NCI-H1694 (cell line): ENCODE measurements at places on chromosomes 16 and 17.

- no peak for DNase-seq
These were observed 157.0 kb downstream of the CPPED1 start for GRCh38 chr16:12646490-12647274.

DNA sequence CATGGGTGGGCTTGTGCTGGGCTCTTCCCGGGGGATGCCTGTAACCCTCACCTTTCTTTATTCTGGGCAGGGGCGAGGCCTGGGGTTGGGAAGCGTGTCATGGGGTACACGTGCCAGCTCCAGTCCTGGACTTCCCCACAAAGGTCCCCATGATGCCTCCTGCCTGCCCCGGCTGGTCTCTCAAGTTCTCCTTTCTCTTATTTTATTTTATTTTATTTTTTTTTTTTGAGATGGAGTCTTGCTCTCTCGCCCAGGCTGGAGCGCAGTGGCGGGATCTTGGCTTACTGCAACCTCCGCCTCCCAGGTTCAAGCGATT lies 8.6 kb downstream of the ATP2A3 start:
- no peak for DNase-seq

DNA sequence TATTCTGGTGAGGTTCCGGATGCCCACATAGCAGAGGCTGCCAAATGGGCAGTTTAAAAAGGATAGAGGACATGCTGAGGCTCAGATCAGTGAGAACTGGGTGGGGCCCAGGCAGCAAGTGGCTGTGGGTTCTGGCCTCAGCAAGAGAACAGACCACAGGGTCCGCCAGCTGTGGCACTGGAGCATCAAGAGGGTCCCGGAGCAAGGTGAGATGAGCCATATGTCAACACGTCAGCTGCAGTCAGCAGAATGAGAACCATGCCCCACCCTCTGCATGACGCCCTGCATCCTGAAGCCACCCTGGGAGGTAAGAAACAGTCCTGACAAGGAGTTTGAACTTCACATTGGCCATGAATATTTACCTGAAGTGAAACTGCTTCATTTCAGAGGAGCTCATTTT lies 20.1 kb upstream of the CCL5 start:
- no peak for DNase-seq

GRCh38 chr17:47204722-47205418 lies 4.3 kb upstream of the MYL4 start:
- peak; percentile 20 for DNase-seq

DNA sequence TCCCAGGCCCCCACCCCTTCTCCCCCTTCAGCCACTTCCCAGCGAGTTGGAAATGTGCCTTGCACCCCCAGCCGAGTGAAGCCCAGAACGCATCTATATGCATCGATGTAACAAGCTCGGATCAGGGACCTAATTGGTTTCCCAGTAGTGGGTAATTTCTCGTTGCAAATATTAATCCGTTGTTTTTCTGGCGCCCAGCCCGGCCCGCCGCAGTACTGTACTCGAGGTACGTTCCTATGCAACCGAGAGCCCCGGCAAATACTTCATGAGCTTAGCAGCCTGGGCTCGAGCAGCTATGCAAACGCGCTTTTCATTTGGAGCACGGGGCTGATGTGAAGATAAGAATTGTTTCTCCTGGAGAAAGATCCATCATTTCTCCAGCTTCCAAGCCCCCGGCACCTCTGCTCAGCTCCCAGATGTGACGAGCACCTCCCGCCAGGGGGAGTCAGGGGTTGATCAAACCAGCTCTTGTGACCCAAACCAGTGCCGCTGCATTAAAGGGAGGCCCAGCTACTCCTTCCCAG lies 229.8 kb downstream of the KATNIP start:
- peak; percentile 85 for DNase-seq

GRCh38 chr17:35175638-35176415 lies 18.4 kb downstream of the SLC35G3 start:
- DNase-seq, result no peak

- no peak for DNase-seq
These were observed 230.6 kb upstream of the HSBP1 start for GRCh38 chr16:83577078-83577745.

- no peak for DNase-seq
These were observed 956.3 kb upstream of the SOX9 start for GRCh38 chr17:71164561-71164960.

GRCh38 chr16:89374393-89374960 lies 115.9 kb downstream of the ANKRD11 start:
- peak; percentile 52 for DNase-seq

DNA sequence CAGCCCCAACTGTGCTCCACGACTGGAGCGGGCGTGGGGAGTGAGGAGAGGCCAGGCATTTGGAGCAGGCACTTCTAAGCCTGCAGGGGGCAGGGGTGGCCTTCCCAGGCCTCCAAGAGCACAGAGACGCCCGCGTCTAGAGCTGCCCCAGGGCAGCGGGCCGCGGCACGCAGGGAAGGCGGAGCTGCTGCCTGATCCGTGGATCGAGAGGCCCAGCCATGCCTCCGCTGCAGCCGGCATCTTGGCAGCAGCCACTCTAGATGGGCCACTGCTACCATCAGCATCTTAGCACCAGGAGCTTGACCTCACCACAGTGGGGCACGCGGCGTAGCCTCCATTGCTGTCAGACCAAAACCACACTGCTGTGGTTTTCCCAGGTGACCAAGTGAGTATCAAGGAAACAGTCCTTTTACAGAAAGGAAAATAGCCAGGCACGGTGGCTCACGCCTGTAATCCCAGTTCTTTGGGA lies 20.4 kb upstream of the WDR45B start:
- DNase-seq, result peak; percentile 72

DNA sequence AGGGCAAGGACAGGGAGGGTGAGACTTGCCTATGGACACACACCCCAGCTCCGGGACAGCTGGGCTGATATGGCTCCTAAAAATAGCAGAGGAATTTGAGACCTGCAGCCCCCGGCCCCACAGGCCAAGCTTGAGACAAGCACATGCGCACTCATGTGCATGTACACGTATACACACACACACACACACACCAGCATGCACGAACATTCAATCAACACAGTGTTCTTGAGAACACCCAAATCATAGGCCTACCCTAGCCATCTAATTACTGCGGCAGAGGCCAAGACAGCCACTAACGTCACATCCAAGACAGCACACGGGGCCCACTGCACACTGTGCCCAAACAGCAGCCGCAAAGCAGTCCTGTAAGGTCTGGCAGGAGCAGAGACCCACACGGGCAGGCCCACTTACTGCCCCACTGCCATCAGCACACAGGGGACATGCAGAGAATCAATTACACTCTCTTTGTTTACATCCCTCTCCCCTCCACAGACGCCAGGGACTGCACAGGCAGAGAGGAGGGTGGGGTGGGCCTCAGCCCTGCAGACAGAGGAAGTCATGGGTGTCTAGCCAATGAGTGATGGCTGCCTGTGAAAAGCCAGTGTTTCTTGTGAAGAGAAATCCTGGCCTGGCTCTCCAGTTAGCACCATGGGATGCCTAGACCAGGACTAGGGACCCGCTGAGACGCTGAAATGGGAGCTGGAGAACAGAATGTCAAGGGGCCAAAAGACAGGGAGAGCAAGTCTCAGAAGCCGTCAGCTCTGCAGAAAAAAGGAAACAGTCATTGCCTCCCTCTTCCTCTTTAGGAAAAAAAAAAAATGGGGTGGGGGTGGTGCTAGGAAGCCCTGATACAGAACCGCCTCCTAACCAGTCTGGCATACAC lies 39.3 kb downstream of the MYO18A start:
- DNase-seq, result no peak

DNA sequence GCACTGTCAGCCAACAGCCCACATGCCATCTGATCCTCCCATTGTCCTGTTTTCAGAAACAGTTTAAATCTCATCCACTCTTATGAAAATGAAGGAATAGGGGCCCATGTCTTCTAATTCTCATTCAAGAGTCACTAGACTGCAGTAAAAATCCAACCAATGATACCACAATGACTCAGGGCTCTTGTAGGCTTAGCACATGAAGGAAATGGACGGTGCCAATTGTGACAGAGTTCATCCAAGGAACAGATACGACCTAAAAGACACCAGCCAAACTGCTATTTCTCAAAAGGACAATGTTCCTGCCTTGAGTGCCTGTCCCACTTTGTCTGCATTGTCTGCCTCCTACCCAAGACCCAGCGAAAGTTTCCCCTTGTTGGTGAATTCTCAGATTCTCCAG lies 204.8 kb upstream of the COX10 start:
- DNase-seq, result no peak

- no peak for DNase-seq
These were observed 27.7 kb upstream of the CACNG5 start for GRCh38 chr17:66807182-66807581.

DNA sequence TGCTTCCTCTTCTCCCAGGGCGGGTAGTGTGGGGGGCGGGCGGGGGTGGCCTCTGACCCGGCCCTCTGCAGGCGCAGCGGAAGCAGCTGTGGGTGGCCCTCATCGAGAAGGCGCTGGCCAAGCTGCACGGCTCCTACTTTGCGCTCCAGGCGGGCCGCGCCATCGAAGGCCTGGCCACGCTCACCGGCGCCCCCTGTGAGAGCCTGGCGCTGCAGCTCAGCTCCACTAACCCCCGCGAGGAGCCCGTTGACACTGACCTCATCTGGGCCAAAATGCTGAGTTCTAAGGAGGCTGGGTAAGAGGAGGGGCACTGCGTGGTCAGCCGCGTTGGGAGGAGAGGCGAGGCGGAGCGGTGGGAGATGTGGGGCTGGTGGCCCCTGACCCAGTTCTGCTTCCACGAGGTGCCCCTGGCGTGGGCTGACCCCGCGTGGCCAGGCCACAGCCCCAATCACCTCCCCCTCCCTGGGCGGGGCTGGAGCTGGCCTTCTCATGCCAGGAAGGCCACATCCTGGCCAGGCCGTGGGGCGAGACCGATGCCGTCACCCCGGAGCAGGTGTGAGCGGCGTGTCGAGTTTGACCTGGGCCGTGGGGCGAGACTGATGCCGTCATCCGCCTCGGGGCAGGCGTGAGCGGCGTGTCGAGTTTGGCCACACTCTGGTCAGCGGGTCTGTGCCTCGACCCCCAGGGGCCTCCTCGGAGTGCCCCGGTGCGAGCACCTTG lies 10.5 kb upstream of the PRR35 start:
- no peak for DNase-seq

DNA sequence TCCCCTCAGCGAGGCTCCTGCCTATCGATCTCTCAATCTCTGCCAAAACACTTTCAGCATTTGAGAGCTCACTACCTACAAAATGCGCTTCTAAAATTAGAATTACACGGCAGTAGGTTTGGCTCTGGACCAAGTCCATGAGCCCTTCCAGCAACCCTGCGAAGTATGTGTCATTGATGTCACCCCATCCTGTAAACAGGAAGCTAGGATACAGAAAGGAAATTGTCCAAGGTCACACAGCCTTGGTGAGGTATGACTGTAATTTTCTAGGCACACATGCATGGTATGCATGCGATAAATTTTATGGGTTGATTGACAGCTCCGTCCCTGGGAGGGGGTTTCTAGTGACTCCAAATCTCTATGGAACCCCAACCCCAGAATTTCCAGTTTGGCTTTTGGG lies 330.3 kb upstream of the CDH5 start:
- no peak for DNase-seq

- no peak for DNase-seq
These were observed 33.4 kb upstream of the RBBP6 start for GRCh38 chr16:24505959-24506358.

DNA sequence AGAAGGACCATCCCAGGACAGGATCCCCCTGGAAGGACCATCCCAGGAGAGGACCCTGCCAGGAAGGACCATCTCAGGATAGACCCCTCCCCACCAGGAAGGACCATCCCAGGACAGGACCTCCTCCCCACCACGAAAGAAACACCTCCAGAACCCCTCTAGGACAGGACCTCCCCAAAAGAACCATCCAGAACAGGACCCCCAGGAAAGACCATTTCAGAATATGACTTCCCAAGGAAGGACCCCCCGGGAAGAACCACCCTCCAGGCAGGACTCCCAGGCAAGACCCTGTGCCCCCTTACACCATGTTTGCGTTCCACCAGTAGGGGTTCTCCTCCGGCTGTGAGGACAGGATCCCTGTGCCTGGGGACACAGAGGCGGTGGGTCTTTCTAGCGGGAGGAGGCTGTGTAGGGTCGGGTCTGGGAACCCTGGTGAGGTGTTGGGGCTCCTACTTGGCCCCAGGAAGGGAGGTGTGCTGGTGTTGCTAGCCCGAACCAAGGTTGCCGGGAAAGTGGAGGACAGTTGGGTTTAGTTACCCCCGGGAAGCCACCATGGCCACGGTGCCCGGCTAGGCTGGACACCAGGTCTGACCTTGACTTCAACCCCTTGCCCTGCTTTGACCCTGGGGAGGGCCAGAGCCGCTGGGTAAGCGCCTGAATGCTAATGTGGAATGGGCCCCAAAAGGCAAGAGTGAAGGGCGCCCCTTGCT lies 2.2 kb downstream of the NOTUM start:
- DNase-seq, result no peak

GRCh38 chr17:30095507-30096244 lies 20.9 kb upstream of the NSRP1 start:
- peak; percentile 37 for DNase-seq

- DNase-seq, result no peak
These were observed 11.1 kb downstream of the STXBP4 start for GRCh38 chr17:54979657-54980056.

- no peak for DNase-seq
These were observed 58.9 kb upstream of the LRRC37A3 start for GRCh38 chr17:64978138-64978537.

DNA sequence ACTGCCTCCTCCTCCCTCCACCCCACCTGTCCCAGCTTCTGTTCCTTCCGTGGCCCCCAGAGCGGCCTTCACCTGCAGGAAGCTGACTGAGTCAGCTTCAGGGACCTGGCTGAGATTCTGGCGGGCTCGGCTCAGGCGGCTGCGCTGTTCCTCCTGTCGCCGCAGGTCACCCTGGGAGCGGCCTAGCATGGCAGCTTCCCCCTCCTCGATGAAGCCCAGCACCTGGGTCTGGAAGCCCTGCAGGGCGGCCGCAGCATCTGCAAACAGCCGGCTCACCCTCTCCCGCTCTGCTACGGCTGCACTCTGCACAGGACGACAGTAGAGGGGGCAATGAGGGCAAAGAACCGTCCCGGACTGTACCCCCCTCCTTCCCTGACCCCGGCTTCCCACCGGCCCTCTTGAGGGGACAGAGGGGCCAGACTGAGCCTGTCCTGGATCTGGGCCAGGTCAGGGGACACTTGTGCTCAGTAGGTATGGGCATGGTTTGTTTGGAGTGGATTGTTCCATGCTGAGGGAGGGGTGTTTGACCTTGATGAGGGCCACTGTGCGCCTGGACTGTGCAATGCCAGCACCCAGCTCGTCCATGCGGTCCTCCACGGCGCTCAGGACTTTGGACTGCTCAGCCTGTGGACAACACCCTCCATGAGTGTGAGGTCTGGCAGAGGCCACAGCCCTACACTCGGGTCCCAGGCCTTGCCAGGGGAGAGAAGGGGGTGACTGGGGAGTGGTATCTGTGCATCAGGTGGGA lies 2.0 kb downstream of the TRIM47 start:
- no peak for DNase-seq

GRCh38 chr16:89458967-89459366 lies 31.4 kb downstream of the ANKRD11 start:
- no peak for DNase-seq
